Heart left ventricle (tissue), 16 donors: ENCODE measurements at places on chromosomes 1 and 21. TPM values are rescaled to one million over a fixed set of nuclear protein-coding genes. Genes with fewer than 3 reads are reported as not detected.
A peak's percentile ranks its signal among the peaks of the same experiment; 100 is the strongest.

GRCh38 chr21:40901691-40902090 lies 54.7 kb upstream of the DSCAM start:
- peak; percentile 68 for DNase-seq

DNA sequence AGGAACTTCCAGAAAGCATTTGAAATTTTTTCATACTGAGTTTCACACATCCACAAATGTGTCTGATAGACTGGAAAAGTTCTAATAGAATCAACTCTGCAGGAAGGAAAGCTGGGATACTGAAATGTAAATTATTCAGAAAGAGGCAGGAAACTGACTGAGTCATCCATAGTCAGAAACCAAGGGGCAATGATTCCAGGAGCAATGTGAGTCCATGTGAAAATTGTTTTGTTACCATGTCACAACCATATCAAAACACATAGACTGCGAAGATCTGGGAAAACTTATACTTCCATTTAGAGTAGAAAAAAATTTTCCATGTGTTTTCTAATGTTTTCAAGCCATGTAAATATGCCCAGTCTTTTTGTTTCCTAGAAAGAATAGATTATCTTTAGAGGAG lies 142.3 kb upstream of the TMPRSS15 start:
- DNase-seq: no peak

The TNFAIP8L2 gene
- polyA plus RNA-seq: 2.0 TPM

DNA sequence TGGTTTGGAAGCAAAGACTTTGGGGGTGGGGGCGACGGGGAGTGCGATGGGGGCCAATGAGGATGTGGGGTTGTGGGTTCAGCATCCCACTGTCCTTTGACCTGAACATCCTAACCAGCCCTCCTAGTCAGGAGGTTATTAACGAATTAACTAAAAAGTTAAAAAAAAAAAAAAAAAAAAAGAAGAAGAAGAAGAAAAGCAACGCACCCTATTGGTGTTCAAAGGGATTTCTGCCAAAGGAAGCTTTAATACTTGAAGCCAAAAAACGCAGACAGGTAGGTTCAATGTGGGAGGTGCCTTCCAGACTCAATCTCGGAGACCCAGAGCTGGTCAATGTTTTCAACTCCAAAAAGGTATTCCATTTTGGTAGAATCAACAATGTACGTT lies 2.2 kb downstream of the CLIC6 start:
- no peak for DNase-seq

GRCh38 chr1:108504447-108504846 lies 54.3 kb downstream of the NBPF6 start:
- no peak for DNase-seq

GRCh38 chr1:229941160-229941559 lies 125.9 kb upstream of the GALNT2 start:
- no peak for DNase-seq

The ITLN1 gene
- polyA plus RNA-seq: 2.1 TPM

GRCh38 chr1:20574686-20575540 lies 14.0 kb upstream of the CDA start:
- peak; percentile 84 for DNase-seq

The EPHA2 gene
- polyA plus RNA-seq: 14.0 TPM

The MAGI3 gene
- 2.1 TPM for polyA plus RNA-seq

GRCh38 chr1:15410884-15411245 lies 1.2 kb downstream of the EFHD2 start:
- DNase-seq: no peak

The ARHGAP29 gene
- 11.0 TPM for polyA plus RNA-seq

DNA sequence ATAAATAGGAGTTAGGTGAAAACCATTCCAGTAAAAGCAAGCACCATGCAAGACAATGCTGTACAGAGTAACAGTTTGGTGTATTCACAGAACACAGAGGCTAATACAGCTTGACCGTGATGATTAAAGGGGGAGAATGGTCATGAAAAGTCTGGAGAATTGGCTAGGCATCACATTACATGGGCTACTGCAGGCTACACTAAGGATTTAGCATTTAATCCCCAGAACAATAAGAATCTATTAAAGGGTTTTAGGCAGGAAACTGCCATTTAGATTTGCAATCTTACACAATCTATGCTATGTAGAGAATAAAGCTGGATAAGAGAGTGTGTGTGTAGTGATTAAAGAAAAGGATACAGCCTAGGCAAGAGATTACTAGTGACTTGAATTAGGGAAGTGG lies 30.6 kb downstream of the HFM1 start:
- DNase-seq: no peak
